ENCODE measurements at places on chromosomes 7 and 10.

GRCh38 chr7:129238546-129238945, 13.7 kb downstream of the AHCYL2 start:
- no peak for DNase-seq

- no peak for DNase-seq
These were observed 137.6 kb downstream of the TSPAN12 start for GRCh38 chr7:120720317-120720716.

GRCh38 chr7:18250133-18250532, 222.5 kb upstream of the PRPS1L1 start:
- no peak for DNase-seq

DNA sequence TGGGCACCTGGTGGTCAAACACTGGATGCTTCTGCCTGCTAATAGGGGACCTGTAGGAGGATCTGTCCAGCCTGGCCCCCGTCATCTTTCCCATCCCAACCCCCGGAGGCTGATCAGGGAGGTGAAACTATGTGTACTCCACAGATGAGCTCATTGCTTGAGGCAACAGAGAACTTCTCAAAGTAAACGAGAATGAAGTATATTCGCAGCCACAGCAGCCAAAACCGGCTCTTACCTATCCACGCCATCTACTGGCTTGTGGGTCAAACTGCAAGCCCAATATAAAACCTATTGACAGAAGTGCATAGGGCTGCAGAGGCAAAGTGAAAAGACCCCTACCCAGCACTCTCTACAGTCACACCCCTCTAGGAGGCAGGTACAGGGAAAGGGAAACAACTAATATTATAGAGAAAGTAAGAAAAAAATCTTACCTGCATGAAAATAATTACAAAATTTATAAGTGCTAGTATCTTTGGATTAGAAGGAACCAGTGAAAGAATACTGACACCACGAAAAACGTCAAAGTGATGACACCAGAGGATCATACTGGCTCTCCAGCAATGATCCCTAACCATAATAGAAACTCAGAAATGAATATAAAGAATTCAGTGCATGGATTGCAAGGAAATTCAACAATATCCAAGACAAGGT, 973.5 kb downstream of the ANKRD7 start:
- DNase-seq, result peak; percentile 56

GRCh38 chr10:72098836-72099599, 10.7 kb upstream of the SPOCK2 start:
- no peak for DNase-seq

GRCh38 chr7:125136755-125137532, 207.3 kb upstream of the POT1 start:
- no peak for DNase-seq

- DNase-seq, result peak; percentile 61
These were observed 816 bp upstream of the LRRC4 start for GRCh38 chr7:128031901-128032604.

DNA sequence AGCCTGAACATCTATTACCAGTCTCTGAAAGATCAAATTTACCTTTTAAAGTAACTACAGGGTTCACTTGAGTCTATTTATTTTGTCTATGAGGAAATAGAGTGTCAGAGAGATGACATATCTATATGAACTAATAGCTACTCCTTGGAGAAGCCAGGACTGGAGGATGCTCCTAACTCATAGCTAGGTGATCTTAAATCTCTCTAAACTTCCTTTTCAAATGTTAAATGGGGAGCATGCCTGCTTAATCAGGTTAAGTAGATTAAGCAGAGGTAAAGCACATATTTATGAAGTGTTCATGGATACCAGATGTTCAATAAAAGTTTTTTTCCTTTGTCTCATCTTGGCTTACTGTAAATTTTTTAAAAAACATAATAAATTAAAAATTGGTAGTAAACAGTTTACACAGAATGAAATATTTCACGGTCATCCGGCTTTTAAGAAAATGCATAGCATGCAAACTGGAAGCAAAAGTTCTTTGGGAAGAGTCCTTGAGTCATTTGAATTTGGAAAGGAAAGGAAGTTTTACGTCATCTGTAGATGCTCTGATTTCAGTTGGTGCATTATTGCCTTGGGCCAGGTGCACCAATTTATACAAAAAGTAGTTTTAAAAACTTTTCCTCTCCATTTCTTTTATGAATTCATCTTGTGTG, 155.1 kb downstream of the BICC1 start:
- DNase-seq, result no peak

DNA sequence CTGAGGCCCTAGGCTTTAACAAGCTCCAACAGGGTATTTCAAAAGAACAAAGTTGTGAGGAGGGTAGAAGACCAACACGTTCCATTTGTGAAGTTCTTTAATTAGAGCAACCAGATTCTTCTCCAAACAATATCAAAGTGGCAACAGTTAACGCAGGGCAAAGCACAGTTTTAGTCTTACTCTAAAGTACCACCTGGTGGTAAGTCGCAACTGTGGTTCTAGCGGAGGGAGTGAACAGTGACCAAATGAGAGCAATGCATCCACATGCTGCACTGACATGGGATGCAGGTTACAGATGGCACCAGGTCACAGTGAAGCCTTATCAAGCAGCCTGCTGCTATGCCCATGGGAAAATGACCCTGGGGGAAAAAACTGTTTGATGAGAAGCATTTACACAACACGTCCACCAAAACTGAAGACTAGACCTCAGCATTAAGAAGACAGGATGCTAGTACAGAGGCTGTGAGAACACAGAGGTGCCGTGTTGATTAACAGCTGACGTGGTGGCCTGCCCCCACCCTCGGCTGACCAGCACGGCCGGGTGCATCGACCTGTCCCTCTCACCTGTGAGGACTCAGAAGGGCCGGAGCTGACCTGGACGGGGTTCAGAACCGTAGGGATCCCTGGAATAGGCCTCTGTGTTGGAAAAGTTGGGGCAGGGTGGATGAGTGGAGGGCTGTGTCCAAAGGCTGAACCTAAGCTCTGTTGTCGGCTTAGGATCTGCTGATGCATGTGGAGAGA, 211.2 kb downstream of the GLI3 start:
- no peak for DNase-seq

DNA sequence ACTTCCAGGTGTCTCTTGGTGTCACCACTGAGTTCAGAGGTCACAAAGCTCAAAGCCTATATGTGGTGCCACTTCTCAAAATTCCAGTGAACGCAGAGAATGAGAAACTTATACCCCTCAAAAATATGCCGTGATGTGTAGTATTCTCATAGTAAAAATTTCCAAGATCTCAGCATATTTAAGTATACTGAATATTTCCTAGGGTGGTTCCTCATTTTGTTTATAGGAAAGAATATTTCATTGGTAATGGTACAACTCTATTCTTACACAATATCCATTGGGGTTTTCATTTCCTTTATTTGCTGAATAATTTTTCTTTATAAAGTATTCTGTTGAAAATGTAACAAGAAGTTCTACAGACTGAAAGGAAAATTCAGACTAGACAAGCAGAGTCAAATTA, 58.9 kb upstream of the ADO start:
- DNase-seq, result no peak

DNA sequence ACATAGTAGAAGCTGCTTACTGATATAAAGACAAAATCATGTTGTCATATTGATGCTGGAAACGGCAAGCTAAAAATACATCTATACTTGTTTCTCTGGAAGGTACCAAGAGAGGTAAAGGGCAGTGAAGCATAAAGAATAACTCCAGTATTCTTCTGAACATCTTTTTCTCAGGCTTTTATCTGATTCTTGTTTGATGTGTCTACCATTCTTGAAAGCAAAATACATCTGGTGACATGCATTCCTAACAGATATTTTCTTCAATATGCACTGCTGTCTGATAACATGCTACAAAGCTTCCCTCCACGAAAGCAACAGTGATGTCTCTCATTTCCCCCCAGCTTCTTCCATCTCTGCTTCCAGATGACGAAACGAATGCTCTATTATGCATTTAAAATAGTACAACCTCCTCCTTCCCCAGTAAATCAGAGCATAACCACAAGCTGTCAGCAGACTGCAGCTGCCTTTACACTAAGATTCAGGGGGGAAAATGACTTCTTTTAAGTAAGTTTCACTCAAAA, 100.8 kb downstream of the ARHGAP21 start:
- no peak for DNase-seq

GRCh38 chr10:89002226-89002978, 11.8 kb downstream of the FAS start:
- DNase-seq, result no peak

- no peak for DNase-seq
These were observed 433.8 kb downstream of the SH2D4B start for GRCh38 chr10:80971461-80971860.

GRCh38 chr10:131453721-131454634, 142.5 kb upstream of the TCERG1L start:
- peak; percentile 7 for DNase-seq

DNA sequence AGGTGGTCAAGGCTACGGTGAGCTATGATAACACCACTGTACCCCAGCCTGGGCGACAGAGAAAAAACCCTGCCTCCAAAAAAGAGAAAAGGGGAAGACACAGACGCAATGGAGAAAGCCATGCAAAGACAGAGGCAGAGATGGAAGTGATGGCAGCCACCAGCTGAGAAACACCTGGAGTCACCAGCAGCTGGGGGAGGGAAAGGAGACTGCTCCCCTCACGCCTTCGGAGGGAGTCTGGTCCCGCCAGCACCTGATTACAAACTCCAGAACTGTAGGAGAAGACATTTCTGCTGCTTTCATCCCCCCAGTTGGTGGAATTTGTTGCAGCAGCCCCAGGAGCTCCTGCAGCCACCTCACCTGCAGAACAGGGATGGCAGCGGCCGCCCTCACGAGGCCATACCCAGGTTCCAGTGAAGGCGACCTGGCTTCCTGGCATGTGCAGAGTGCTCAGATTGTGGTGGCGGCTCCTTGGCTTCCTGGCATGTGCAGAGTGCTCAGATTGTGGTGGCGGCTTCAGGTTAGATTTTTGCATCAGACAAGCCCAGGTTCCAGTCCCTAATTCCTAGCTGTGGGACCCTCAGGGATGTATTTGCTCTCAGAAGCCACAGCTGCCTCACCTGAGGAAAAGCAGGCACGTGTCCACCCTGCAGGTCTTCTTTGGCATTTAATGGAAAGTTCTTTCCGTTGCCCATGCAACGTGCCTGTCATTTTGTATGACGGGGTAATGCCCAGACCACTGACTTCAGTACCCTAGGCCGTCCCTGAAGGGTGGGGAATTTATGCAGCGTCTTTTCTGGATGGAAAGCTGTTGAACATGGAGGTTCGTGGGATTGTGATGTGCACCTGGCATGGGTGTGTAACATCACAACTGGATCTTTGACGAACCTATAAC, 182.9 kb downstream of the EBF3 start:
- DNase-seq, result no peak

- no peak for DNase-seq
These were observed 89.2 kb downstream of the CUL2 start for GRCh38 chr10:35000936-35001335.

DNA sequence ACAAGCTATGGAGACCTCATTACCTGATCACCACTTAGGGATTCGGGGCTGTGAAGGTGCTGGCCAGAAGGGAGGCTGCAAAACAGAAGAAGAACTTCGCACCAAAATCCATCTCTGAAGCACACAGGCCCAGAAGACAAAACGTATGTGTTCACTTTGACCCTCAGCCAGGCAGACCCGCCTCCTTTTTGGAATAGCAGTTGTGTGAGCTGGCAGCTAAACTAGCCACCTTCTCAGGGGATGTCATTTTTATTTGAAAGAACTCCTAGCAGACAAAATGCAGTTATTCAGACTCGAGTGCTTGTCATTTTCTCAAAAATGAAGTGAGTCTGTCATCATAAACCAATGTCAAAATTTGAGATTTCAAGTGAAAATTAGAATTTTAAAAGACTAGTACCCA, 71.7 kb downstream of the TNS3 start:
- no peak for DNase-seq

- no peak for DNase-seq
These were observed 224.7 kb downstream of the INHBA start for GRCh38 chr7:41478187-41478586.

- no peak for DNase-seq
These were observed 87.0 kb upstream of the SLC25A13 start for GRCh38 chr7:96408881-96409280.

DNA sequence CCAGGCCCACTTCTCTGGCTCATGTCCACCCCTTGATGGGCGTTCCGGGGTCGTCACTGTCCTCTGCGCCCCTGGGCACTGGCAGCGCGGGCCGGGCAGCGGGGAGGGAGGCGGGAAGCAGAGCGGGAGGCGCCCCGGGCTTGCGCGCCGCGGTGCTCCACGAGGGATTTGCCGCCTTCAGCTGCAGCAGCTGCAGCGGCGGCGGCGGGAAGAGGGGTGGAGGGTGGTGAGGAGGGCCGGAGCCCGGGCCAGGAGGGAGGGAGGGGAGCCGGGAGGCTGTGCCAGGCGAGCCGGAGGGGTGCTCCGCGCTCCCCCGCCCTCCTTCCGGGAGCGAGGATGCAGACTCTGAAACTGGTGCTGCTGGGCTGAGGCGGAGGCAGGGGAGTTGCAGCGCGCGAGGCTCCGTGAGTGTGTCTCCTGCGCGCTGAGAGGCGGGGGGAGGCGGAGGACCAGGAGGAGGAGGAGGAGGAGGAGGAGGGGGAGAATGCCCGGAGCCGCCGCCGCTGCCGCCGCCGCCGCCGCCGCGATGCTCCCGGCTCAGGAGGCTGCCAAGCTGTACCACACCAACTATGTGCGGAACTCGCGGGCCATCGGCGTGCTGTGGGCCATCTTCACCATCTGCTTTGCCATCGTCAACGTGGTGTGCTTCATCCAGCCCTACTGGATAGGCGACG, at the start of gene LHFPL3:
LHFPL3 (plus strand) TSS at position 308 of the 674 bp plus-strand sequence.
- DNase-seq, result peak; percentile 75

GRCh38 chr7:30596014-30596641, 1.4 kb downstream of the GARS1 start:
- peak; percentile 30 for DNase-seq
